ENCODE measurements at places on chromosomes 3 and 15. TPM values are rescaled to one million over a fixed set of nuclear protein-coding genes. Genes with fewer than 3 reads are reported as not detected.

Gene C3orf85
- not detected for total RNA-seq

Gene C3orf49
- not detected for total RNA-seq

Gene ITGA11
- not detected for total RNA-seq

Gene COL6A5
- not detected for total RNA-seq

DNA sequence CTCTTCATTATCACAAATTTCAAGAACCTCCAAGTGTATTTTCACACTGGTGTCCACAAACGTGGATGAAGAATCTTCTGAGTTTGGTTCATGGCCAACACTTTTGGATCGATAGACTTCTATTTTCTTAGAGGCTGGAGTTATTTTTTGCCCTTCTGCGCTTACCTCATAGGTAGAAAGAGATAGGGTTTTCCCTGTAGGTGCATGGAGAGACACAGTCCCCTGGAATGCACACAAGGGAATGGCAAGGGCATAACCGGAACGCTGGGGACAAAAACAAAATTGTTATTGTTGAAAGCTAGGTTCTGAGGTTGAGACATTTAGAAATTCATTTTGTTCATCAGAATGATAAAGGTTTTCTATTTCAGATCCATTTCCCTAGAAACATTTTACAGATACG is 13.7 kb upstream of the DHX36 start:
- no peak for DNase-seq

GRCh38 chr3:161212906-161213305 is 8.2 kb upstream of the NMD3 start:
- DNase-seq = no peak

DNA sequence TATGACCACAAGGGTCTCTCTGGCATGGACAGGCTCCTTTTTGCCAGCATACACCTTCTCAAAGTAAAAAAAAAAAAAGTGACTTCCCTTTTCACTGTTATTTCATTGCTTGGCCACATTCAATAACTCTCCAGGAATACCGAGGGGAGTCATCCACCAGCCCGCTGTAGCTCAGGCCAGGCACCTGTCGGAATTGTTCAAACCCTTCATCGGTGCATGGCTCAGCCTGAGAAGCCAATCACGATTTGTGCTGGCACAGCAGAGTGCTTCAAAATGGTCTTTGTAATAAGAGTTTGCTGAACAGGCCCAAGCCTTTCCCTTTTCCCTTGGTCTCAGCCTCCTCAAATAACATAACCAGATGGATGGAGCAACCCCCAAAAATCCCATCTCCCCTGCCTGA is 145.4 kb downstream of the PDZRN3 start:
- DNase-seq = no peak

DNA sequence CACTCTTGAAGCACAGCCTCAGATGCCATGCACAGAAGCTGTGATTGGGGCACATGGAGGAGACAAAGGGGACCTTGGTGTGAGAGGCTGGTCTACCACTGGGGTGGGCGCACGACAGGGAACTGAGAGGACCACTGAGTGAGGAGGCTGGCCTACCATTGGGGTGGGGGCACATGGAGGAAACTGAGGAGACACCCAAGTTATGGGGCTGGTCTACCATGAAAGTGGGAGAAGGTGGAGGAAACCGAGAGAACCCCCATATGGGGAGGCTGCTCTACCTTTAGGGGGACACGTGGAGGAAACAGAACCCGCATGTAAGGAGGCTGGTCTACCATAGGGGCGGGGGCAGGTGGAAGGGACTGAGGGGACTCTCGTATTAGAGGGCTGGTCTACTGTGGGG is 153.4 kb downstream of the FBLN2 start:
- DNase-seq = no peak

- DNase-seq = no peak
These were observed 14.6 kb downstream of the C2CD4B start for GRCh38 chr15:62150445-62150844.

- no peak for DNase-seq
These were observed 52.3 kb upstream of the HACD2 start for GRCh38 chr3:123637131-123637530.

GRCh38 chr3:148269816-148270215 is 427.9 kb upstream of the AGTR1 start:
- no peak for DNase-seq

DNA sequence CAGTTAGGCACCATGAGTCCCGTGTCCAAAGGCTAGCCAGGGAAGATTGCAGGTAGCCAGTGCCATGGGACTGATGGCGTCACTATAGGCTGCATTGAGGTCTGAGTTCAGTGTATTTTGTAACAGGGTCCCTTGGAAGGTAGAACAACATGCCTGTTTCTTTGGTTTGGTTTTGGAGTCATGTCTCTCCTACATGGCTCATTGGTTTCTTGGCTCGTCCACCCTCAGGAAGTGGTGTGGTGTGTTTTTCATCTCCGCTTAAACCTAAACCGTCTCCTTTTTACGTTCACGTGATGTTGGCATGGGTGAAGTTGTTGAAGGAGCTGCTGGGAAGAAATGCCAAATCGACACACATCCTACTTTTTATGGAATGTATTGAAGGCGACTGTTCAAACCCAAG is 71.6 kb downstream of the FLNB start:
- peak; percentile 77 for DNase-seq

DNA sequence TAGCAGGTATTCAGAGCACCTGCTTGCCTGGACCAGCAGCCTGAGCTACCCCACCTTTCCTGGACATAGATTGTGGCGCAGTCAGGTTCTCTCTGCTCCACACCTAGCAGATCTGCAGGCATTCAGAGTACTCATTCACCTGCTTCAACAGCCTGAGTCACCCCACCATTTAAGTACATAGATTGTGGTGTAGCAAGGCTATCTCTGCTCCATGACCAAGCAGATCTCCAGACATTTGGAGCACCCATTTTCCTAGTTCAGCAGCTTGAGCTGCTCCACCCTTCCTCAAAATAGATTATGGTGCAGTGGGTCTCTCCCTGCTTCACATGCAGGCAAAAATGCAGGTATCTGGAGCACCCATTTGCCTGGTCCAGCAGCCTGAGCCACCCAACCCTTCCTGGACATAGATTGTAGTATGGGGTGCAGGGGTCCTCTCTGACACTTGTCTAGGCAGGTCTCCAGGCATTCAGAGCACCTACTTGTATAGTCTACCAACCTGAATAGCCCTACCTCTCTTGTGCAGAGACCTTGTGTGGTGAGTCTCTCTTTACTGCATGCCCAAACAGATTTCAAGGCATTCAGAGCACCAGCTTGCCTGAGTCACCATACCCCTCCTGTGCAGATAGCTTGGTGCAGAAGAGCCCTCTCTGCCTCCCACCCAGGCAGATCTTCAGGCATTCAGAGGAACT is 466.0 kb upstream of the THBS1 start:
- DNase-seq = no peak

DNA sequence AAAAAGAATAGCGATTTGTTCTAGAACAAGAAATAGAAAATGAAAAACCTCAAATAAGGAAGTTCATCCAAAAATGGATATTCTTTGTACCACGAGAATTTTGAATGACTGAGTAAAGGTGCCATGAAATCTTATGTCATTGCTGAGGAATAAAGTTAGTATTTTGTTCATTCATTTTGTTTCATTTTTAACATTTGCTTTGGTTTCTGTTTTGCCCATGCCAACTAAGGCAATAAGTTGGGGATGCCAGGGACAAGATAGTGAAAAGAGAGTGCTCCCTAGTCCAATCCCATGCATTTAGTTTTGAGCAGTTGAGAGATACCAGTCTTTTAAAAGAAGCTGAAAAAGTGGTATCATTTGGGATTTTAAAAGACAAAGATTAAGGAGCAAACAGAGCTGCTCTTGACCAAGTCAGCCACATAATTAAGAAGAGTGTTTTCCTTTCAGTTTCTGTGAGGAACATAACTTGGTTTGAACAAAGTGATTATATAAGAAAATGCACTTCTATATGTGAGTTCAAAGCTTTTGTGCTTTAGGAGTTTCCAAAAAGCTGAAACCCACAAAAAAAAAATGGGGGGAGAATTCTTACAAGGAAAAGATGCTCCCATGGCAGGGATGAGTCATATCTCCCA is 201.4 kb downstream of the PLOD2 start:
- no peak for DNase-seq
